ENCODE measurements at places on chromosomes 5 and 9. TPM values are rescaled to one million over a fixed set of nuclear protein-coding genes. Genes with fewer than 3 reads are reported as not detected.

GRCh38 chr9:137293094-137293481 lies 9.0 kb downstream of the NRARP start:
- no peaks in the 10 kb centered on the region for H3K36me3 ChIP-seq
- no peak overlapping the region for H3K27ac ChIP-seq
- no peak for DNase-seq

- H3K27ac ChIP-seq = no peak overlapping the region
- no peak for DNase-seq
- H3K36me3 ChIP-seq = no peaks in the 10 kb centered on the region
Observed at GRCh38 chr9:14417237-14417636, 103.3 kb upstream of the NFIB start.

GRCh38 chr5:154568589-154568988 lies 90.6 kb upstream of the HAND1 start:
- DNase-seq = no peak
- H3K4me1 ChIP-seq = no peaks in the 10 kb centered on the region
- no peak overlapping the region for H3K4me3 ChIP-seq
- H3K27ac ChIP-seq = no peak overlapping the region

- peaks cover 44% of the 10 kb centered on the region for H3K36me3 ChIP-seq
- H3K4me3 ChIP-seq = peak overlapping the region; percentile 89
- peaks cover 36% of the 10 kb centered on the region for H3K4me1 ChIP-seq
- H3K27ac ChIP-seq = peak overlapping the region; percentile 96
- H3K27me3 ChIP-seq = no peaks in the 10 kb centered on the region
Observed at GRCh38 chr9:127451608-127451857, 223 bp downstream of the LRSAM1 start.

GRCh38 chr5:56321236-56321881 lies 88.2 kb upstream of the ANKRD55 start:
- H3K27ac ChIP-seq = no peak overlapping the region
- peaks cover 23% of the 10 kb centered on the region for H3K4me1 ChIP-seq
- H3K4me3 ChIP-seq = no peak overlapping the region
- DNase-seq = no peak
- H3K27me3 ChIP-seq = no peaks in the 10 kb centered on the region
- no peaks in the 10 kb centered on the region for H3K36me3 ChIP-seq

DNA sequence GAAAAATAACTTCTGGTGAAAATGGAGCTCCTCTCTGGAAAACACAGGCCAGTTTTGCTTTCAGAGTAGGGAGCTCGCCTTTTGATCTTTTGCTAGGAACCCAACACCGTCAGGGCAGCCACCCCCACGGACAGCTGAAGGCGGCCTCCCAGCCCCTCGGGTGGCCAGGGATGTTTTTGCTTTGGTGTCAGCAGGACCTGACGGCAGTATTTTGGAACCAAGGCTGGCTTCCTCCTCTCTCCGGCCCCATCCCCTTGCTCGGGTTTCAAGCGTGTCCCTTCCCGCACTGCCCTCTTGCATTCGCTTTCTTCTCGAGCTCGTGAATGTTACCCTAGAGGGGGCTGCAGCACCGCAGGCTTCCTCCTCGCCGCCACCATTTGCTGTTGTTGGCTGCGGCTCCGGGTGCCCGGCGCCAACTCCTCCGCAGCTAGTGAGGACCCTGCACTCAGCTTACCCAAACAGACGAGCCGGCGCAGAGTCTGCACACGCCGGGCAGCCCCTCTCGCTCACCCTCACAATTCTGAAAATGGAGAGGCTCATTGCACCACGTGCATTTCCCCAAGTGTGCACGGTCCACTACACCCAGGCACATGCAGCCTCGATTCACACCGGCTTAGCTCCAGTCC lies 35.5 kb upstream of the ADAMTSL1 start:
- DNase-seq = no peak
- no peaks in the 10 kb centered on the region for H3K36me3 ChIP-seq
- H3K27me3 ChIP-seq = peaks cover 15% of the 10 kb centered on the region

- H3K27me3 ChIP-seq = peaks cover 33% of the 10 kb centered on the region
- peaks cover 1% of the 10 kb centered on the region for H3K36me3 ChIP-seq
- no peak overlapping the region for H3K4me3 ChIP-seq
- H3K4me1 ChIP-seq = peaks cover 11% of the 10 kb centered on the region
Observed at GRCh38 chr5:1010181-1010510, 1.5 kb downstream of the NKD2 start.

DNA sequence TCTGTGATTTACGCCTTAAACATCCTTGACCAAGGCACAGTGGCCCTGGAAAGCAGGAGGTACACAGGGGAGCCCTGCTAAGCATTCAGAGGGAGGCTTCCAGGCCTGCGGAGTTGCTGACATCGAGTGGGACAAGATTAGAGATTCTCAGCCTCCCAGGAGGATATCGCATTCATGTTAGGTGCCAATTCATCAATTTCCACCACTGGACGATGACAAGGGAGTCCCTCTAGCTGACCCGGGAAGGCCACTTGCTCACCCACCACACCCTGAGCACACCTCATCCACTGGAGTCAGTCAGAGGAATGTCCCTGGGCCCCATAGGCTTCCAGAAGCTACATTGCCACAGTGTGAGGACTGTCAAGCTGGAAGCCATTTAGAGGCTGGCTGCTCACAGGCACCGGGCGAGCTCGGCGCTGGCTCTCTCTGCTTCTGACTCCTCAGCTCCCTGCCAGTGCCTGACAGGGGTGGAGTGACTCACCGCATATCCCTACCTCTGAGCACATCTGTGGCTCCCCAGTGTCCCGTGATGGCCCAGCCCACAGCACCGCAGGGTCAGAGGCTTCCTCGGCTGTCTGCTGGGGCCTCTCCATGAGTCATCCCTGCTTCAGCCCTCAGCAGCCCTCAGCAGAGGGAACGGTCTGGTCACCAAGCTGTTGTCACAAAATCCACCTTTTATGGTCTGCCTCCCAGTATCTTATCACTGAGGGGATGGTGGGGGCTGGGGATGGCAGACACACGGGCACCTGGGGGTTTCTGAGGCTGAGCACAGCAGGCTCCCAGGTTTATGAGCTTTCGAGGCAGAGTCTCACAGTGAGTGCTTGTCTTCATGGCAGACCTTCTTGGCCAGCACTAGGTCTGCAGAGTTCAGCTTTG lies 117.5 kb downstream of the ZNF608 start:
- H3K36me3 ChIP-seq = no peaks in the 10 kb centered on the region
- DNase-seq = no peak
- H3K4me3 ChIP-seq = no peak overlapping the region
- no peaks in the 10 kb centered on the region for H3K27me3 ChIP-seq
- no peak overlapping the region for H3K27ac ChIP-seq
- no peaks in the 10 kb centered on the region for H3K4me1 ChIP-seq

DNA sequence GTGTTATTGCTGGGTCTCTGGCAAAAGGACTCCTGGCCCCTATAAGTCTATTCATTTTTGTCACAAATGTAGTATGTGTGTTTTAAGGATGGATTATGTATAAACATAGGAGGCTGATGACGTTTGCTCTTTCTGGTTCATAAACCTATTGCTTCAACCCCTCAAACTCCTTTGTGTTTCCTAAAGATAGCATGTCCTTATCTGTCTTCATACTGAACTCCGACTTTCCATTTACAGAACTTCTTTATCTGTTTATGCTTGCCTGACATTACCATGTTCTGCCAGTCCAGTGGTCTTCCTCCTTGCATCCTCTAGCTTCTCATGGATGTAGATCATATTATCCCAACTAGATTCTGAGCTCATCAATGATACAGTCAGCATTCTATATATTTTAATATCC lies 46.1 kb downstream of the ARHGEF28 start:
- H3K4me3 ChIP-seq = no peak overlapping the region
- peaks cover 20% of the 10 kb centered on the region for H3K27me3 ChIP-seq
- DNase-seq = no peak
- no peak overlapping the region for H3K27ac ChIP-seq
- H3K36me3 ChIP-seq = no peaks in the 10 kb centered on the region
- no peaks in the 10 kb centered on the region for H3K4me1 ChIP-seq

DNA sequence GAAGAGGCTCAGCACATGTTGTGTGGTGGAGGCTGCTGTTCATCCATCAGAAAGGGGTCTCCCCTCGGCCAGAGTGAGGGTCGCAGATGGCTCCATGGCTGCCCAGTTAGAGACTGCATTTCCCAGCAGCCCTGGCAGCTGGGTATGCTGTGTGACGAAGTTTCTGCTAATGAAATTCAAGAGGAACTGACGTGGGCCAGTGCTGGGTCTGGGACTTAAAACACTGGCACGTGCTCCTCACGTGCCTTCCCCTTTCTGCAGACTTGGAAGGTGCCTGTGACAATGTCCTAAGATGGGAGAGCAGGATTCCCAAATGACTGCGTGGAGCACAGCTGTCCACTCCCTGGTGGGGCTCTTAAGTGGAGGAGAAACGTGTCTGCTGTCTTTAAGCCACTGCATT lies 114.5 kb upstream of the RAPGEF1 start:
- H3K4me3 ChIP-seq = no peak overlapping the region
- no peaks in the 10 kb centered on the region for H3K36me3 ChIP-seq
- no peak for DNase-seq
- no peak overlapping the region for H3K27ac ChIP-seq
- peaks cover 2% of the 10 kb centered on the region for H3K4me1 ChIP-seq
- H3K27me3 ChIP-seq = no peaks in the 10 kb centered on the region

- H3K4me1 ChIP-seq = peaks cover 19% of the 10 kb centered on the region
- H3K27me3 ChIP-seq = no peaks in the 10 kb centered on the region
- DNase-seq = no peak
- H3K36me3 ChIP-seq = peaks cover 10% of the 10 kb centered on the region
Observed at GRCh38 chr5:143101725-143102386, 301.6 kb downstream of the NR3C1 start.

Gene SHLD3
- 4.3 TPM for total RNA-seq

Gene GAS1
- 0.68 TPM for total RNA-seq

Gene NR2F1-AS1
- not detected for total RNA-seq

Gene LCN15
- not detected for total RNA-seq

Gene IFNA21
- total RNA-seq = not detected

Gene AGTPBP1
- total RNA-seq = 42.6 TPM

Gene RNF180
- total RNA-seq = not detected
